Activated T-helper 9 cell treated with anti-CD3 and anti-CD28 coated beads, Interleukin-2, amount 50 U/mL, for 16 hours (primary cell): ENCODE measurements at places on chromosomes 11 and 22.

GRCh38 chr11:124954590-124954955 is 571 bp downstream of the CCDC15 start:
- DNase-seq = no peak

GRCh38 chr22:31977141-31977841 is 33.0 kb downstream of the YWHAH start:
- DNase-seq = peak; percentile 68

DNA sequence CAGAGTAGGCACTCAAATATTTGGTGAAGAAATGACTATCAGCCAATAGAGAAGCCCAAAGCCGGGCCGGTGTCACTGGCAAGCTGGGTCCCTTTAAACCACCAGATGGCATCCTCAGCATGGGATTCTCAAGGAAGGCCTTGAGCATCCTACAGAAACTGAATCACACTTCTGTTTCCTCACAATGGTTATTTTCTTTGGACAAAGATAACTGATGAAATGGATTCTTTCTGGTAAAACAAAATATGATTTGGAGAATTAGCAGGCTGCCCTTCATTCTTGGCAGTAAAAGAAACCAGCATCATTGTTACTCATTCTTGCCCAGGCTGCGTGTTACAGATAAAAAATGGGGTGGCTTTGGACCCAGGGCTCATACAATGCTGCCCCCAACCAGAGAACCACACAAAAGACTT is 30.3 kb upstream of the ASPHD2 start:
- peak; percentile 19 for DNase-seq

DNA sequence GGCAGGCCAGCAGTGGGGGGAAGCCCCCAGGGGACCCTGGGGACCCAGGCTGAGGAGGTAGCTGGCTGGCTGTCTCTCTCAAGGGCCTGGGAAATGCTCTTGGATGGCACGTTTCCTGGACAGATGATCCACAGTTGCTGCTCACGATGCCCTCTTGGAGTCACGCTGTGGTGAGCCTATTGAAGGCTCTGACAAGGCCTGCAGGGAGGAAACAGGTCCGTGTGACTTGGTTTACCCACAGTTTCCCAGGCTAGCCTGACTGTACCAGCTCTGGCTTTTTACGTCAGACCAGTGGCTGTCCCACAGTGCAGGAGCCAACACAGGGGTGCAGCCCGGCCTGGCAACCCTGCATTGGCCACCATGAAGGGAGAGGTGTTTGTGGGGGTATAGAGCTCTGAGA is 29.2 kb upstream of the PPARA start:
- no peak for DNase-seq

DNA sequence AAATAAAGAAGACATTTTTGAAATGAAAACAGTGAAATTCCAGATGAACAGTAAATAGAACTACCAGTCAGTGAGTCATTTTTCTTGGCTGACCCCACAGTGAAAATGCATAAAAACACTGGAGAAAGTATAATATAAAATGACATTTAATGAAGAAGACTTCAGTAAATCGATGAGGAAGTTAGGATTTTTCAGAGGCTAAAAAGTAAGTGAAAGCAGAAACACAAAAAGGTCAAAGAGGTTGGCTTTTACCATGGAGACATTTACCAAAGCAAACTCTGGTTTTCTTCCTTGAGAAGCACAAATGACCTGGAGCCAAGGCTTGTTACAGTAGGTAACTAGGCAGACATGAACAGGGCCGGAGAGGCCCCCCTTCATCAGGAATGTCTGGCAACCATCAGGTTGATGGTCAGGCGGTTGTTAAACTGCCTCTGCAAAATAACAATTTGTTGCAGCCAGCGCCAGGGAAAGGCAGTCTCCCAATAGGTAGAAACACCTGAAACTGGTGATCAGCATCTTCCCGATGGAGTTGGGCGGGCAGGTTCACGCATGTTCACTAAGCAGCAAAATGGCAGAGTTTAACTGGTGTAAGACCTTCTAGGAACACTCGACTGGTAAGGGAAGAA is 16.7 kb upstream of the TMEM123 start:
- no peak for DNase-seq
